ENCODE measurements at places on chromosomes 12 and 14. TPM values are rescaled to one million over a fixed set of nuclear protein-coding genes. Genes with fewer than 3 reads are reported as not detected.
A peak's percentile ranks its signal among the peaks of the same experiment; 100 is the strongest.

GRCh38 chr12:50243507-50243906, 39.8 kb downstream of the LIMA1 start:
- no peaks in the 10 kb centered on the region for H3K27me3 ChIP-seq
- H3K4me3 ChIP-seq = no peak overlapping the region
- no peaks in the 10 kb centered on the region for H3K4me1 ChIP-seq
- H3K27ac ChIP-seq = no peak overlapping the region
- no peak for DNase-seq

DNA sequence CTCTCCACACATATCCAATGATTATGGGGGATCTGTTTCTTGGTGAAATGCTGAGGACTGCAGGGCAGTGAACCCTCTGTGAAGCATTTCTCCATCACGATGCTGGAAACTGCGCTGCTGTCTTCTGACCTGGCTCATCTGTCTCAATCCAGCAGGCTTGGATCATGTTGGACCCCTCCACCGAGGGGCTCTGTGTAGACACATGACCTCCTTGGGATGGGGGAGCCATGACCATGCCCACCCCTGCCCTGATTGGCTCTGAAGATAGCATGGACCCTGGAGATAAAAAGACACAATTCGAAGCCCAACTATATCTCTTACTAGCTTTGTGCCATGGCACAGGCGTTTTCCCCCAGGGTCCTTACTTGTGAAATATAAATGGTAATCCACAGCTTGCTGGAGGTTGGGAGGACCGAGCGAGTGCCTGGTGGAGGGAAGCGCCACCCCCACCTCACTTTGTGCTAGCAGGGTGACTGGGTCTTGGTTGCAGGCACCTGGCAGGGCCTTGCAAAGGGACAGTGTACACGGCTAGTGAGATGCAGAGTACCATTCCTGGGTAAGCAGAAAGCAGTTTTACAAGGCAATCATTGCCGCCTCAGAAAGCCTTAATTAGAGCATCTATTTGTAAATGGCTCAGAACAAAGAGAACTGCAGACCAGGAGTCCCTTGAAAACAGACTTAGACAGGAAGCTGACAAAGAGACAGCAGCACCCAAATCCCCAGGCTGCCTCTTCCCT, 2.4 kb upstream of the KRT83 start:
- H3K4me3 ChIP-seq = no peak overlapping the region
- no peak overlapping the region for H3K27ac ChIP-seq
- peak; percentile 2 for DNase-seq
- peaks cover 9% of the 10 kb centered on the region for H3K27me3 ChIP-seq

DNA sequence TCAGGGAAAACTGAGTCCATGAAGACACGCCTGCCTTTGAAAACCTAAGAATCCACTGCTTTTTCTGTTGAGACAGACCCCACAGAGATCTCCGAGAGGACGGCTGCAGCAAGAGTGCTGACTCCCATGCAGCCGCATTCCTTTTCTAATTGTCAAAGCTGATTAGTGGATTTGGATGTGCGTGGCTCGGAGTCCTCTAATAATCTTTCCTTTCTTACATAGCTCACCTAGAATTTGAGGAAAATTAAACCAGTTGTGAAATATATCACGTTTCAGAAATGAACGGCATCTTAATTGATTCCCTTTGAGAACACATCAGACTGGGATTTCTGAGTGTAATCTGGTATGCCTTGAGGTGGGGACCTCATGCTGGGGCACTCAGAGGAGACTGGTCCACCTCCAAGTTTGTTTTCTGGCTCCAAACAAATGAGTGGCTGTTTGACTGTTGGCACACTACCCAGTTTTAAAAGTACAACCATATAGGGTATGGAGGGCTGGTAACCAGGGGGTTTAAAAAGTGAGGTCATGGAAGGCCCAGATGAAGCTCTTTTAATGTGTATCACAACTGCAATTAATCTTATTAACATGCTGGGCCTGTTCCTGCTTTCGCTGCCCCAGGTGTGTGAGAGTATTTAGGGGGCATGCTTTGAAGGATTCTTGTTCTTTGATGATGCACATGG, 63.3 kb downstream of the RASSF3 start:
- DNase-seq = no peak
- H3K4me1 ChIP-seq = peaks cover 46% of the 10 kb centered on the region
- H3K27me3 ChIP-seq = peaks cover 4% of the 10 kb centered on the region
- peak overlapping the region; percentile 10 for H3K4me3 ChIP-seq

GRCh38 chr12:12379831-12380730, 23.2 kb downstream of the BORCS5 start:
- DNase-seq = no peak
- peaks cover 13% of the 10 kb centered on the region for H3K4me1 ChIP-seq
- H3K4me3 ChIP-seq = no peak overlapping the region

GRCh38 chr12:120267736-120268135, 2.2 kb upstream of the PXN start:
- H3K27me3 ChIP-seq = peaks cover 7% of the 10 kb centered on the region
- no peak for DNase-seq
- no peak overlapping the region for H3K27ac ChIP-seq
- H3K4me3 ChIP-seq = no peak overlapping the region

DNA sequence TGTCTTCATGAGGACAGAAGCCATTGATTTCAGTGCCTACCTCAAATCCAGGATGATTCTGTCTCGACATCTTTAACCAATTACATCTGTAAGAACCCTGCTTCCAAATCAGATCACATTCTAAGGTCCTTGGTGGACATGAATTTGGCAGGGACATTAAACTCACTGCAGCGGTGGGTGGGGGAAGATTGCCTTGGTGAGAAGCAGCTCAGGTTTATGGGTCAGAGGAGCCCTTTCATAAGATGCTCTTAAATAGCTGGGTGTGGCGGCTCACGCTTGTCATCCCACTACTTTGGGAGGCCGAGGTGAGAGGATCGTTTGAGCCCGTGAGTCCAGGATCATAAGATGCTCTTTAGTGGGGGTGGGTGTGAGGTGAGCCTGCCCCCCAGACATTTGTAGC, 42.9 kb downstream of the ELK3 start:
- H3K27ac ChIP-seq = no peak overlapping the region
- H3K4me3 ChIP-seq = no peak overlapping the region
- peaks cover 8% of the 10 kb centered on the region for H3K27me3 ChIP-seq
- DNase-seq = no peak

DNA sequence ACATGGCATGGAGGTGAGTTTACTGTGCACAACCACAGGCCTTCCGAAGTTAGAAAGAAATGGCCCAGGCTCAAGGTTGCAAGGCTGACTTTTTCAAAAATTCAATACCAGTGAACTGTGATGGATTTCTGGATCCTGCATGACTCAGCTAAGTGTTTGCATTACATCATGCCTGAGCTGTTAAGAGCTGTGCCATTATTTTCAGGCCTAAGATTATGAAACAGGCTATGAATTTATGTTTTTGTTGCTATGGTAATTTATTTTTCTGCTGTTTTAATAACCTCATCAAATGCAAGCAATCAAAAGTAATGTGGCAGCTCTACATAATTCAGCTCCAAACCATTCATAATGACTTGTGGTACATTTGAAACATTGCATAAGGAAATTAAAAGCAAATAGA, 457.7 kb upstream of the TMEM132C start:
- no peaks in the 10 kb centered on the region for H3K36me3 ChIP-seq
- H3K4me3 ChIP-seq = no peak overlapping the region
- peaks cover 5% of the 10 kb centered on the region for H3K4me1 ChIP-seq

The PLEKHH1 gene
- 32.4 TPM for total RNA-seq

DNA sequence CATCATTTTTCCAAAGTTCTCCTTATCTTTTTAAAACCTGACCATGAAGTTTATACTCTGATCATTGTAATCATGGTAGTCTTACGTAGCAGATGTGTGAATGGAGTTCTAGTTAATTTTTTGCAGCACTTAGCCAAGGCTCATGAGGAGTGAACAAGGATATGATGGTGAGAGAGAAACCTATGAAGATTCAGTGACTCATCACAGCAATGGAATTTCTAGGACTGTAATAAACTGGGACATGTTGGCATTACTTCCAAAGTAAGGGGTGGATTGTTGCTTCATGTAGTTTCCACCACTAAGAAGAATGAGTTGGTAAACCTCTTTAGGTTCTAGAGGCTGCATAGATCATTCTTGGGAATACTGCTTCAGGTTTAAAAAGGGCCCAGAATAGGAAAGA, 102.7 kb downstream of the LRRIQ1 start:
- no peak overlapping the region for H3K4me3 ChIP-seq
- H3K27me3 ChIP-seq = no peaks in the 10 kb centered on the region
- H3K27ac ChIP-seq = no peak overlapping the region
- H3K36me3 ChIP-seq = no peaks in the 10 kb centered on the region

DNA sequence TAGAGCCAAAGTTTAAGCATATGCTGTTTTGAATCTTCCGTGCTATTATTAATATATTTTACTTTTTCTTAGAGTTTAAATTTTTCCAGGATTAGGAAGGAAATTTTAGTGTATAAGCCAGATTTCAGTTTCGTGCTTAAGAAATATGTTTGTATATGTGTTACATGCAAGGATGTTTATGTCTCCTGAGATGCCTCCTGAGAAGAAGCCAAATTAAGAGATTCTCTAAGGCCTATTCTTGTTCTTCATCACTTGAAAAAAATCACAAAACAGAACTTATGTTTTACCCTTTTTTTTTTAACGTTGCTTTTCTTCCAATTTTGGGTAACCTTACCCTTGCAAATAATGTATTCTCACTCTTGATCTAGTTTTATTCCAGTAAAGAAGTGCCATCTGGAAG, 412.7 kb downstream of the TMTC2 start:
- H3K36me3 ChIP-seq = peaks cover 11% of the 10 kb centered on the region
- peaks cover 11% of the 10 kb centered on the region for H3K4me1 ChIP-seq
- H3K4me3 ChIP-seq = no peak overlapping the region
- H3K27me3 ChIP-seq = peaks cover 2% of the 10 kb centered on the region
- H3K27ac ChIP-seq = no peak overlapping the region

The KLRD1 gene
- 0.25 TPM for total RNA-seq

- no peak for DNase-seq
- H3K4me1 ChIP-seq = no peaks in the 10 kb centered on the region
- H3K27ac ChIP-seq = no peak overlapping the region
- peaks cover 20% of the 10 kb centered on the region for H3K36me3 ChIP-seq
Measured at GRCh38 chr12:5817246-5817645, 127.8 kb downstream of the ANO2 start.

DNA sequence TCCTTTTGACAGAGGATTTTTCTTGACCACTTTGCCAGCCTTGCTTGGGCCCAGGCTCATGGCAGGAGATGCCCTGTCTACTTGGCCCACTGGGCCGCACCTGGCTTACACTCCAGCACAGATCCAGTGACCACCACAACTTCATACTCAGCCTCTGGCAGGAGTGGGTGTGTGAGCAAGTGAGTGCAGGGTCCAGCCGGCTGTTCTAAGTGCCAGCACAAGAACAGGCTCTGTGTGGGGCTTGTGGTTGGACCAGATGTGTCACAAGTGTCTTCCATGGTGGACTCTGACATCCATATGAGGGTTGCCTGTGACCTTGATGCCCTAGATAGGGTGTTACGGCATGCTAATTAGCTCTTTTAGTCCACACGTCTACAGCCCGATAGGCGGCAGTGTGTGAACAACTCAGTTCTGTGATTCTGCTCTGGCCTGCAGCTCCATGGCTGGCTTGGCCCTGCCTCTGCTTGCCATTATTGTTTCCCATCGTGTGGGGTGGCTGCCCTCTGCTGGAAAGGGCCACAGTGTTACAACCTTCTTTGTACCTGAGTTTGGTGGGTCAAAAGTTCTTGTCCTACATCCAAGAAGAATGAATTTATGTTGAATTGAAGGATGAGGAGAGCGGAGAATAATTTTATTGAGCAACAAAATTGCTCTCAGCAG, 1089.1 kb downstream of the SLC6A15 start:
- no peaks in the 10 kb centered on the region for H3K4me1 ChIP-seq
- no peak overlapping the region for H3K27ac ChIP-seq
- peaks cover 4% of the 10 kb centered on the region for H3K27me3 ChIP-seq
- DNase-seq = peak; percentile 85

GRCh38 chr12:21825886-21826617, 51.5 kb upstream of the KCNJ8 start:
- H3K36me3 ChIP-seq = no peaks in the 10 kb centered on the region
- no peak for DNase-seq
- no peak overlapping the region for H3K27ac ChIP-seq
- no peak overlapping the region for H3K4me3 ChIP-seq
- no peaks in the 10 kb centered on the region for H3K27me3 ChIP-seq

DNA sequence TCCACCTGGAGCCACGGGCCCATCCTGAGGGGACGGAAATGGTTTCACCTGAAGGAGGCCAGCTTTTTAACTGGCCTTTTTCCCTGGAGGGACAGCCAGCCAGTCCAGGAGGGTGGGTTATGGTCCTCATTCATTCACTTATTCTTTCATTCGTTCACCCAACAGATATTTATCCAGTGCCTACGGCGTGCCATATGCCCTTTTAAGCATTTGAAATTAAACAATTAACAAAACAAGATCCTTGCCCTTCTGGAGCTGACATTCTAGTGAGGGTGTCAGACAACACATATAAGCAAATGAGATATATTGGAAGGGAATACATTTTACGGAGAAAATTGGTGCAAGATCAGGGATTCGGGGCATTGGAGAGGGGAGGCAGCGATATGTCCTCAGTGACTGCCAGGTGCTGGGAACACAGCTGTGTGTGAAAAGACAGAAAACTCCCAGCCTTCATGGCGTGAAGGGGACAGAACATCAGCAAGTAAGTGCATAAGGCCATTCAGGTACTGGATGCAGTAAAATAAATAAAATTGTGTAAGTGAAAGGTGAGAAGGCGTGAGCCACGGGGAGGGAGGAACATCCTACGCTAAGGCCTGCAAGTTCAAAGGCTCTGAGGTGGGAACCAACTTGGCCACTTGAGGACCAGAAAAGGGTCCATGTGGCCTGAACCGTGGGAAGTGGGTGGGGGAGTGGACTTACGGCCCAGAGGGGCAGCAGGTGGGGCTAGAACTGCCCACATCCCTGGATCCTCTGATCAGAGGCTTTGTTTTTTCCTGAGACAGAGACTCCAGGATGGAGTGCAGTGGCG, 684 bp upstream of the ABCB9 start:
- H3K27me3 ChIP-seq = peaks cover 8% of the 10 kb centered on the region
- no peak for DNase-seq
- H3K4me1 ChIP-seq = peaks cover 4% of the 10 kb centered on the region
- no peak overlapping the region for H3K27ac ChIP-seq
- H3K4me3 ChIP-seq = peak overlapping the region; percentile 60

DNA sequence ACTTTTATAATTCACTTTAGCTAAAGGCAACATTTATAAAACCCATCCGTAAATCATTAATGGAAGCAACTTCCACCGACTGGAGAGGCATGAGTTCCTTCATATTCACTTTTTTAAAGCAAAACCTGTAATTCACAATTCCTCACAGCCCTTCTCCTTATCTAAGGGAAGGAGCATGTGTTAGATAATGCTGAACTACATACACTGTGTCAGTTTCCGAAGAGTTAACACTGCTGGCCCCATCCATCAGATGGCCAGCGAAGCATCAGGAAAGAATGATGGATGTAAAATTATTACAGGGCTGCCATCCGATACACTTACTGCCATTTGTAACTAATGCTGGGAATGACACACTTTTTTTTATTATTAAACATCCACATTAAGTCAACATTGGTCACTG, 392.8 kb downstream of the SOX5 start:
- H3K4me1 ChIP-seq = peaks cover 32% of the 10 kb centered on the region
- peak overlapping the region; percentile 13 for H3K27ac ChIP-seq
- no peak for DNase-seq
- H3K4me3 ChIP-seq = no peak overlapping the region
- H3K27me3 ChIP-seq = no peaks in the 10 kb centered on the region

The TAC3 gene
- 0.74 TPM for total RNA-seq

Measured in glutamatergic neuron (in vitro differentiated cells).